SK-MEL-5 (cell line): ENCODE measurements at places on chromosomes 2 and 18. TPM values are rescaled to one million over a fixed set of nuclear protein-coding genes. Genes with fewer than 3 reads are reported as not detected.
A peak's percentile ranks its signal among the peaks of the same experiment; 100 is the strongest.

GPR39 gene
- 0.32 TPM in 1 of 2 replicates, not detected in the other for total RNA-seq

SLC35F5 gene
- total RNA-seq: 117 and 133 TPM in 2 replicates

CRYGD gene
- total RNA-seq: not detected in 2 replicates

LPIN1 gene
- 43.4 and 45.8 TPM in 2 replicates for total RNA-seq

SLC11A1 gene
- 0.11 TPM in 1 of 2 replicates, not detected in the other for total RNA-seq

GPR155 gene
- 2.3 and 3.0 TPM in 2 replicates for total RNA-seq

SLC9A4 gene
- total RNA-seq: not detected in 2 replicates

FBXO41 gene
- 3.6 and 4.8 TPM in 2 replicates for total RNA-seq

DNA sequence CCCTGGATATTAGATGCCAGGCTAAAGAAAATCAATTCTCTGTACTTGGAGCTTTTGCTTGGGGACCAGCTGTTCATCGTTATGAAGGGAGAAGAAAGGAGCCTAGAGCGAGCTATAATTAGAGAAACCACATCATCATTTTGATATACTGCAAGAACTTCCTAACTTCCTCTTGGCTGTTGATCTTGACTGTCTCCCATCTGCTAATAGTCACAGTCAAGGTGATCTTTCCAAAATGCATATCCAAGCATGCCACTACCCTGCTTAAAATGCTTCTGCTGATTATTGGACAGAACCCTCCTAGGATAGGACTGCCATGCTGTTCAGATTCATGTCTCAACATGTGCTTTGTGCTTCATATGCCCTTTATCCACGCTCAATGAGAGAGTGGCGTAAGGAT lies 54.8 kb downstream of the RAPGEF4 start:
- no peak for DNase-seq

GRCh38 chr2:52036024-52036423 lies 1004.1 kb upstream of the NRXN1 start:
- no peak for DNase-seq

- DNase-seq: peak; percentile 48
Measured at GRCh38 chr2:6986301-6986911, 69.2 kb downstream of the RNF144A start.

DNA sequence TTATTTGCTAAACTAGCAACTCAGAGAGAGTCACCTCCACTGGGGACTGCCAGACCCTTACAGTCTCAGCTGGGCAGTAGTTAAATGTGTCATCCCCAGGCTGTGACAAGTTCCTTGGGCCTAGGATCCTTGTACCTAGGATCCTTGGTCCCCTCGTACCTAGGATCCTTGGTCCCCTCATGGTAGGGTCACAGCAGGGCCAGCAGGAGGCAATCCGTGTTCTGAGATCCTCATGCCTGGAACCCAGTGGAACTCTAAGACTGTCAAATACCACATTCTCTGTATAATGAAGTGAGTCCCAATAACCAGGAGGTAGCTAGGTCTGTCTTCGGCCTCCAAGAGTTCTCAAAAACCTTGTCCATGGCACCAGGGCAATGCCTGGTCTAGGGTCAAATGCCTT lies 60.8 kb downstream of the LYPD6B start:
- DNase-seq: no peak

- DNase-seq: no peak
Measured at GRCh38 chr2:232894746-232895145, 24.7 kb downstream of the SNORC start.

DNA sequence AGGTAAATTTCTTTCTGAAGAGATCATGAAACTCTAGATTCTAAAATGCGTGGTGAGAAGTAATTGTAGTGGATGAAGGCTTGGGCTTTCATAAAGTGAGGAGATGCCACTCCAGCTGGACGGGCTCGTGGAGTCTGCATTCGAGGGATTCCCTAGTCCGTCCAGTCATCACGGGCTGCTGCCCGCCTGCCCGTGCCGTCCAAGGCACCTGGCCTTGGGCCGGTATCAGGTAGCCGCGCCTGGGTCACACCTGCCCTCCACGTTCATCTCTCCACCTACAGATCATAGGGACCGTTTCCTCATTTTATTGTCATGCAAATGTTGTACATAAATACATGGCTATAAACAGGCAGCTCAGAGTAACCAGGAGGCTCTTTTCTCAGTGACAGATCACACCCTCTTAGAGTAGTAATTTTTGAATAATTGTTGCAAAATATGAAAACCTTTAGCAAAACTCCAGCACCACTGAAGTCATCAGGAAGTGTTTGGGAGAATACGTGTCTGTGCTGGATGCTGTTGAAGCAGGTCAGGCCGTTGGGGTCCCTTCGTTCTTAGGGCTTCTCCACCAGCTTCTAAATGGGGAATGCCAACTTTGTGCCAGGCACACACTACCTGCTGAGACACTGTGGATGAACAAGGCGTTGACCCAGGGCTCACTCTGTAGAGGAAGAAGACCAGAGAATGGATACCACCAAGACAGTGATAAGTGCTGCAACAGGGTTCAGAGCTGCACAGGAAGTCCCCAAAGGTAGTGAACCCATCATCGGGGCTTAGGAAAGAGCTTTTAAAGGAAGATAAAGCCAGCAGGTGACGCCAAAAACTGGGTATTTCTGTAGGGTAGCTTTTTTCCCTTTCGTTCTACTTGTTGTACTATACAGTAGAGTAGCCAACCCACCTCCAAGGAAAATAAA lies 112.5 kb downstream of the FAM210A start:
- no peak for DNase-seq

DNA sequence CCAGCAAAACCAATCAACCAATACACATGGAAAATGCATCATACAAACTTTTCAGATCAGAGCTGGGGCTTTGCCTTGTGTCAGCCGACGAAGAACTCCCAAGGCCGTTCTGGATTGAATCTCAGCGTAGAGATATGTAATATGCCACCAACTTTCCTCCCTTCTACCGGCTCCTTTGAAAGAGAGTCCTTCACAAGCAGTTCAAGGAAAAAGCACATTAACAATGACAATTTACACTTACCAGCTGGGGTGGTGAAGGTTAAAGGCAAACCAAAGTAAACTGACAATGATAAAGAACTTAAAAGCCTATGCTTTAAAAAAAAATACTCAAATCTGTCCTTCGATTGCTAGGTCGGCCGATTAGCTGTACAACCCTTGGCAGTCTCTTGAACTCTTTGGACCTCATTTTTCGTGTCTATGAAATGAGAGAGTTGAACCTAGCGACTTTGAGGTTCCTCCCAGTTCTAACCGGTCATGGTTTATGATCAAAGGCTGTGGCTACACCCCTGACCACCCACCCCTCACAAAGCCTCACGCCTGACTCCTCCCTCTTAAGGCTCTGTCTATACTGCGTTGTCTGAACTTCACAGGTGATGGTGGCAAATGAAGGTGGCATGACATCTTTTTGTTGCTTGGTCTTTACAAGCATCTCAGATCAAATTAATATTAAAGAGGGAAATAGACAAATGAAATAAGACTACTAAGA lies 46.2 kb downstream of the BCL2 start:
- DNase-seq: no peak

GRCh38 chr18:41744421-41745030 lies 210.5 kb upstream of the PIK3C3 start:
- no peak for DNase-seq

- no peak for DNase-seq
Measured at GRCh38 chr2:186126181-186126580, 359.9 kb upstream of the ZC3H15 start.

DNA sequence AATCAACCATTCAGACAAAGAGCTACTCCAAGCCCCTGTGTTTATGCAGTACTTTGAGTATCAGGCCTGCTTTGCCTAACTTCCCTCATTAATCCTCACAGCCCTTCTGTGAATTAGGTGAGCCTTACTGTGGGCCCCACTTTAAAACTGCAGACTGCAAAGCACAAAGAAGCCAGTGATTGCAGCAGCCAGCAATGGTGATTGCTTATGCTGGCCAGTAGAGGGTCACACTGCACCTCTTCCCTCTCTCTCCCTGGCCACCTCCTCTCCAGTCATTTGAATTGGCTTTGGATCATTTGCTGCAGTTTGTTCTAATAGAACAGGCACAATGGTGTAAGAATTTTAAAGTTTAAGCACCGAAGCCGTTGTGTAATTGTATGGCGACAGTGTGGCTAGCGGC lies 229.9 kb downstream of the AGPS start:
- DNase-seq: peak; percentile 68

DNA sequence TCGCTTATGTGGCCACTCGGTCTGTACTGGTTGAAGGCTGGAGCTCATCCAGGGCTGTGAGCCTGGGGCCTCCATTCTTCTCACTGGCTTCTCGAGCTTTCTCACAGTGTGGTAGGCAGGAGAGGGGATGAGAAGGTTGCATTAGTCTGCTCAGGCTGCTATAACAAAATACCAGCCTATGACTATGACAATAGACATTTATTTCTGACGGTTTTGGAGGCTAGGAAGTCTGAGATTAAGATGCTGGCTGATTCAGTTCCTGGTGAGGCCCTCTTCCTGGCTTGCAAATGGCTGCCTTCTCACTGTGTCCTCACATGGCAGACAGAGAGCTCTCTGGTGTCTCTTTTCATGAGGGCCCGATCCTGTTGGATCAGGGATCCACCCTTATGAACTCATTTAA lies 6.2 kb upstream of the STK25 start:
- no peak for DNase-seq

GRCh38 chr18:59056706-59057492 lies 82.8 kb upstream of the SEC11C start:
- peak; percentile 70 for DNase-seq

DNA sequence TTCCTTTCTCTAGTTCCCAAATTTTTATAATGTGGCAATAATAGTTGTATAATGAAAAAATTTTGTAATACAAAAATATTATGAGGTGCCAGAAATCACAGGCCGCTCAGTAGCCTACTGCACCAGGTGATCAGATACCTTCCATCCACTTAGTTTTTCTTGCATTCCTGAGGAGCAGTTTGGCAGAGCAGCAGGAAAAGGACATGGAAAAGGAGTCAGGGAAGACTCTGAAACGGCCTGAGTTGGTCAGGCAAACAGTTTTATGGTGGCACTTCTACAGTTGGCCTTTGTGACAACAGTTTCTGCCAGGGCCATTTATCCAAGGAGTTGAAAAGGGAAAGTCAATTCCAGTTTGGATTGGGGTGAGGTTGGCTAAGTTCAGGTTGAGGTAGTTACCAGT lies 165.4 kb upstream of the ALPP start:
- no peak for DNase-seq

DNA sequence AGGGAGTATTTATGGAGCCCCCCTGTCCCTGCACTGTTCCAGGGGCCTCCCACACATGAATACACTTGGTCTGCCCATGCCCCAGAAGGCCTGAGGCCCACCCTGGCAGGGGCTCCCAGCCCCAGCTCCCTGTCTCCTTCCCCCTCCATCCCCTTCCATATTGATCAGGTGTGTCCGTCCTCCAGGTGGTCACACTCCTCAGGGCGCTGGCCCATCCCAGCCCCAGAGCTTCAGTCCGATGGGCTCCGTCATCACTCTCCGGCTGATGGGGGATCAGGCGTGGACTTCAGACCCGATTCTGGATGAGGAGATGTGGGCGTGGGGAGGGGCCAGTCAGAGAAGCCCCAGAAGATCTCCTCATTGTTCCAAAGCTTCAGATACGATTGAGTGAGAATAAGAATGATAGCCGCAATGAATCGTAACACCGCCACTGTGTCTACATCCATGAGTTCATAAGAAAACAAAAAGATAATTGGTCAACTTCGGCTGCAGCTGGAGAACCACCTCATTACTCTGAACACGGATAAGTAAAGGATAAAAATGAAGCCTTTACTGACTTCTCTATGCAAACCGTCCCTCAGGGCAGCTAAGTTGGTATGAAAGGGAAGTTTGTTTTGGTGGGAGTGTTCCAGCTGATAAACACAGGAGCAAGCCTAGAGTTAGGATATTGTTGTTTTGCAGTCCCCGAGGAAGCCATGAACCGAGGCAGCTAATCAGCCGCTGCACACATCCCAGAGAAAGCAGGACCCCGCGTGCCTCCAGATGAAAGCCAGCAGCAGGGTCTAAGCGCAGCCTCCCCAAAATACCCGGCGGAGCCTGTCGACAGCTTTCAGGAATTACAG lies 279.5 kb downstream of the NDUFA10 start:
- peak; percentile 52 for DNase-seq

DNA sequence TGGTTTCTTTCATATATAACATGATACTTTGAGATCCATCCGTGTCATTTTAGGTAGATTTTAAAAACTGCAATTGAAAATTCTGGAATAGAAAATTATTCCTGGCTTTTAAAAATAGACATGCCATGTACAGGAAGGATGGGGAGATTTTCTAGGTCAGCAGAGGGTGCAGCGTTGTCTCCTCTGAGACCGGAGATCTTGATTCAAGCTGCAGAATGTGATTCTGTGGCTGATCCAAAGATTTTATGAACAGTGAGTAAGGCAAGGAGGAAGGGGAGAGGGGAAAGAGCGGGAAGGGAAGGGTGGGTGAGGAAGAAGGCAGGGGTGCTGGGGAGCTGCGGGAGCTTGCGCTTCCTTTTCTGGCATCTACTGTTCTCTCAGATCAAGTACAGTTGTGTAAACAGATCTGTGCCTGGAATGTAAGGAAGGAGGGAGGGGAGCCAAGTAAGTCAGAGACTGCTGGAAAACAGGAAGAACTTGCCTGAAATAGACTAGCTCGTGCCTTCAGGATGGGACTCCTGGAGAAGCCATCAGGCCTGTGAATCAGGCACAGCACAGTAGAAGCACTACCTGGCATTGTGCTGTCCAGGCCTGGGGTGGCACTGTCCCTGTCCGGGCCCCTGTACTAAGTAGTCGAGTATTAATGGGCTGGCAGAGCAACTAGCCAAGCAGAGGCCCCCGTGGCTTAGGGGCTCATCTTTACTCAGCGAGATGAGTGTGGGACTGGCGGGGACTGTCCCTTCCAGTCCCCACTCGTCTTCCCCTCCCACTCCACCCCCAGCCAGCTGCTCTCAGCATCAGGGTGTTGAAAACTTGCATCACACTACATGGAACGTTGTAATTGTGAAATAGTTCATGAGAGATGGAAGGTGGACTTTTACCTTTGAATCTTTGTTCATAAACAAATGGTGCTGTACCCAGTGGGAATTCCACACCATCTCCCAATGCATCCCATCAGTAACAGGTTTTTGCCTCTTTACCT lies 163.5 kb downstream of the UXS1 start:
- DNase-seq: no peak

GRCh38 chr2:84309281-84309680 lies 149.8 kb downstream of the SUCLG1 start:
- DNase-seq: no peak

DNA sequence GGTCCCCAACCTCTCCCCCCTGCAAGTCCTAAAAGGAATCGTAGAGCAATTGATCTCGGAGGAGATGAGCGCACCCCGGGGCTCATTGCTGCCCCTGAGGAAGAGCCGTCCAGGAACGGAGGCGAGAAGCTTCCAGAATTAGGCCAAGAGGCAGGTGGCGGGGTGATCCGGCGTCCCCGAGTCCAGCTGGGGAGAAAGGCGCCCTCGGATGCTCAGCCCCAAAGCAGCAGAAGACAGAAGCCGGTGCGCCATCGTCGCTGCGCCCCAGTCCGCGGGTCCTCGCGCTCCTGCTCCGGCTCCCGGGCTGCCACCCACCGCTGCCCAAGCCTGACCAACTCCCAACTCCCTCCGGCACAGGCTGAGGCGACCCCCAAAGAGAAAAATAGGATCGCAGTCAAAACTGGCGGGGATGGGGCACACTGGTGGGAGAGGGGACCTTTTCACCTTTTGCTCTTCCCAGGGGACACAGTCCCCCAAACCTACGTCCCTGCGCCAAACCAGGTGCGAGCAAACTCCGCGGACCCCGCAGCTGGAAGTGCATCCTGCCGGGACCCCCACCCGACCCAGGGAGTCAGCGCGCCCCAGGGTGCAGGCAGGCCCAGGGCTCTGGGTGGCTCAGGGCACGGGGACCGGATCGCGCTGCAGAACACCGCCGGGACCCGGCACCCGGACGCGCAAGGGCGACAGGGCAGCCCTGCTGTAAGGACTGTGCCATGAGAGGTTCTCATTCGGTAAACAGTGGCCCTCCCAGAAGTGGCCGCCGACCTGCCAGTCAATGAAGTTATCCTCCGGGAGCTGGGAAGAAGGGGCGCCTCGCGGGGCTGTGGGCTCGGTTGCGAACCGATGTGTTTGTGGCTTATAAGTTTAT lies 8.4 kb upstream of the MEIS1 start:
- DNase-seq: no peak
